Suprapubic skin (tissue), 4 donors: ENCODE measurements at places on chromosomes 5 and 9. TPM values are rescaled to one million over a fixed set of nuclear protein-coding genes. Genes with fewer than 3 reads are reported as not detected.

DNA sequence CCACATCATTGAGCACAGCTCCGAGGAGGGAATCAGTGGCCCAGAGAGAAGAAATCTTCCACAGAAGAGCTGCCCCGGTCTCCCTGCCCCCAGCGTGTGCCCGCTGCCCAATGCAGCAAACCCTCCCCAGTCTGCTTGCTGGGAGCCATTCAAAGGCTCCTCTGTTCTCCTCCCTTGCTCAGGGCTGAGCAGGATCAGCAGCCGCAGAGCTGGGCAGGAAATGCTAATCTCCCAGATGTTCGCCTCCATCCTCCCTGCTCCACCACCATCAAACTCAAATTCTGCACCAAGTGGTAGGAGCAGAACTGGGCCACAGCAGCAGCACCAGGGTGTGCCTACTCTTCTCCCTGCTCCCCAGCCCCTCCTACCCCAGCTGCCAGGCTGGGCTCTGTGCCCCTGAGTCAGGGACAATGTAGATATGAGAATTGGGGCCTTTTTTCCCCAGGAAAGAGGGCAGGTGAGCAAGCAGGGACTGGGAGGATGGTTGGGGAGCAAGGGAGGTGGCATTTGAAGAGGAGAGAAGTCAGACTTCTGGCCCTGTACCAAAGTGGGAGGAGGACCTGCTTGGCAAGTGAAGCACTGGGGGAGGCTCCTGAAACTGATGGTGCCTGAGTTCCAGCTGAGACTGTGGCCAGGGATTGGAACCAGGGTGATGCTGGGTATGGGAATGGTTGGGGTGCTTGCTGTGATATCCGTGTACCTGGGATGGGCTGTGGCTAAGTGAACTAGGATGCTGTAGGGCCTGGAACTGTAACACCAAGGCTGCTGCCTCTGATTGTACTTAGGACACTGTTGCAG lies 1.9 kb upstream of the PCDH1 start:
- no peak overlapping the region for H3K4me3 ChIP-seq
- no peak for DNase-seq
- no peak overlapping the region for H3K27ac ChIP-seq
- peaks cover 55% of the 10 kb centered on the region for H3K4me1 ChIP-seq
- peaks cover 78% of the 10 kb centered on the region for H3K27me3 ChIP-seq

The ABLIM3 gene
- 4.7 TPM for total RNA-seq

The IFNB1 gene
- total RNA-seq, result not detected

- no peaks in the 10 kb centered on the region for H3K27me3 ChIP-seq
- no peak for DNase-seq
- no peaks in the 10 kb centered on the region for H3K4me1 ChIP-seq
- H3K36me3 ChIP-seq, result no peaks in the 10 kb centered on the region
Measured at GRCh38 chr5:129972465-129973141, 68.3 kb downstream of the CHSY3 start.

GRCh38 chr9:135908093-135908753 lies 877 bp upstream of the CAMSAP1 start:
- peaks cover 51% of the 10 kb centered on the region for H3K4me1 ChIP-seq
- peak overlapping the region; percentile 67 for H3K27ac ChIP-seq
- peaks cover 24% of the 10 kb centered on the region for H3K36me3 ChIP-seq

DNA sequence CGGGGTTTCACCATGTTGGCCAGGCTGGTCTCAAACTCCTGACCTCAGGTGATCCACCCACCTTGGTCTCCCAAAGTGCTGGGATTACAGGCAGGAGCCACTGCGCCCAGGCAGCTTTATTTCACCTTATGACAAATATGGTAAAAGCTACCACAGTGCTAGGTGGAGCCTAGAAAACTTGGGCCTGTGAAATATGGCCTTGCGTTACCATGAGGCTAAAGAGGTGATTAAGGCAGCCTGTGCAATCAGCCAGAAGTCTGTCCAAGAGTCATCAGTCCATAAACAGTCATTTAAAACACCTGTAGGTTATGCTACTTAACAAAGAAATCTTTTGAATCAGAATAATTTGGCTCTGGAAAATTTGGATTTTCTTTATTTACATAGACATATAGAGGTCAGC lies 114.8 kb upstream of the ANKH start:
- H3K27me3 ChIP-seq, result no peaks in the 10 kb centered on the region
- DNase-seq, result no peak
- H3K36me3 ChIP-seq, result no peaks in the 10 kb centered on the region
- H3K4me3 ChIP-seq, result no peak overlapping the region

- H3K4me1 ChIP-seq, result no peaks in the 10 kb centered on the region
- H3K27me3 ChIP-seq, result no peaks in the 10 kb centered on the region
- DNase-seq, result no peak
- H3K4me3 ChIP-seq, result no peak overlapping the region
- H3K36me3 ChIP-seq, result peaks cover 20% of the 10 kb centered on the region
Measured at GRCh38 chr5:53076014-53076583, 33.5 kb downstream of the MOCS2 start.

GRCh38 chr9:18261181-18261580 lies 212.8 kb upstream of the ADAMTSL1 start:
- H3K4me1 ChIP-seq, result no peaks in the 10 kb centered on the region
- H3K4me3 ChIP-seq, result no peak overlapping the region
- H3K36me3 ChIP-seq, result no peaks in the 10 kb centered on the region
- no peaks in the 10 kb centered on the region for H3K27me3 ChIP-seq
- H3K27ac ChIP-seq, result no peak overlapping the region
- DNase-seq, result no peak

The PCDHA6 gene
- not detected for total RNA-seq

GRCh38 chr5:143572671-143573070 lies 169.2 kb upstream of the NR3C1 start:
- H3K27me3 ChIP-seq, result no peaks in the 10 kb centered on the region
- H3K27ac ChIP-seq, result no peak overlapping the region
- H3K4me3 ChIP-seq, result no peak overlapping the region
- no peaks in the 10 kb centered on the region for H3K4me1 ChIP-seq

DNA sequence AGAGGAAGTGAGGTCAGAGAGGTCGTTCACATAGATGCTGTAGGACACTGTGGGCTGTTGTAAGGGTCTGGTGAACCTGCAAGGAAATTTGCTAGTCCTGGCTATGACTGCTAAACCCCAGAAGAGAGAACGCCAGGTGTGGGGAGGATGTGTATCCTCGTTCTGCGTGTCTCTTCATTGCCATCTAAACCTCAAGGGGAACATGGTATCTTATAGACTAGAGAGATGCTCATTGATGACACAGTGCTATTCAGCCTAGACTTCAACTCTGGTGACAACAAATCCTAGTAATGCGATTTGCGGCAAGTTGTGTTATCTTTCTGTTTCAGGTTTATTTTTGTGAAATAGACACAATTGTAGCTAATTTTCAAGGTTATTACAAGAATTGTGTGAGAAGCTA lies 140.2 kb downstream of the ADAMTSL1 start:
- no peak overlapping the region for H3K27ac ChIP-seq
- no peak overlapping the region for H3K4me3 ChIP-seq
- H3K4me1 ChIP-seq, result no peaks in the 10 kb centered on the region
- no peaks in the 10 kb centered on the region for H3K27me3 ChIP-seq

The ANKRD55 gene
- total RNA-seq, result not detected

The OR2V2 gene
- not detected for total RNA-seq

DNA sequence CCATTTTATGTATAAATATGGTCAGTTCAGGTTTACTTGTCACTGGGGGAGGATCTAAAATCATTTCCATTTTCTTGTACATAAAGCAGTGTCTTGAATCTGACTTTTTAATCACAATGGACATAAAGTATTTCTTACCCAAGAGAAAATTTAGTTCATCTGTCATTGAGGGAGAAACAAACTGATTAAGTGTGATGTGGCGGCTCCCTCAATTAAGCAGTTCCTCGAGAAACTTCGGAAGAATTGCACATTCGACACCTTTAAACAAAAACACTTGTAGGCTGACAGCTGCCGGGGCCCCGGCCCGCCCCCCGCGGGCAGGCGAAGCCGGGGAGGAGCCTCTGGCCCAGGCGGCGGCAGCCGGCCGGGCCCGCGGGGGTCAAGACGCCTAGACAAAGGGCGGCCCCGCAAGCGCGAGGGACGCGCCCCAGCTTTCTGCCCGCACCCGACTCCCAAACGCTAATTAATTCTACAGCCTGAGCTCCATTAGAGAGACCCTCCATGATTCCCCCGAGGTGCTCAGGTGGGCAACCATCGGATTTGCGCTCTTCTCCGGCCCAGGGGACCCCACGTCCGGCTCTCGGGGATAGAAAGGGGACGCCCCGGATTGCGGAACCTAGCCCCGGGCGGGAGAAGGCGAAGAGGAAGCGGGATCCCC lies 750 bp downstream of the TRIM36 start:
- H3K4me1 ChIP-seq, result peaks cover 23% of the 10 kb centered on the region
- no peaks in the 10 kb centered on the region for H3K36me3 ChIP-seq
- H3K4me3 ChIP-seq, result peak overlapping the region; percentile 80
- DNase-seq, result no peak
- peaks cover 44% of the 10 kb centered on the region for H3K27me3 ChIP-seq

DNA sequence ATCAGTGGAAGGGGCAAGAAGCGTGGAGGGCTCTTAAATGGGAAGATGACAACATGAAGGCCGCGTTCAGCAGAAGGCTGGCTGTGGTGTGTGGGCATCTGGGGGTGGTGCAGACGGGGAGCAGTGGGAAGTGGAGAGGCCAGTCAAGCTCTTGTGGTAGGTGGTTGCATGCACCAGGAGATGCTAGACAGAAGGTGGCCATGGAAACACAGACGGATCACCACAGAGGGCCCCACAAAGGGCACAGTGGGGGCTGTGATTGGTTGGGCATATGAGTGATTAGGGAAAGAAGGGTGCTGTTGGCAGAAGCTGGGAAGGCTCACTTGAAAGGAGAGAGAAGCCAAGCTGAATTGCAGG lies 14.7 kb downstream of the MTMR12 start:
- DNase-seq, result no peak
- H3K36me3 ChIP-seq, result peaks cover 23% of the 10 kb centered on the region
- H3K27me3 ChIP-seq, result no peaks in the 10 kb centered on the region
- no peak overlapping the region for H3K4me3 ChIP-seq
- H3K27ac ChIP-seq, result no peak overlapping the region
